NCI-H2029 treated with DMSO at 0.1 percent for 48 hours (cell line): ENCODE measurements at places on chromosomes 3 and 15.
A peak's percentile ranks its signal among the peaks of the same experiment; 100 is the strongest.

GRCh38 chr15:51283026-51283425 lies 55.4 kb downstream of the CYP19A1 start:
- no peak for DNase-seq

GRCh38 chr3:189613122-189613521 lies 18.1 kb upstream of the TP63 start:
- DNase-seq, result no peak

DNA sequence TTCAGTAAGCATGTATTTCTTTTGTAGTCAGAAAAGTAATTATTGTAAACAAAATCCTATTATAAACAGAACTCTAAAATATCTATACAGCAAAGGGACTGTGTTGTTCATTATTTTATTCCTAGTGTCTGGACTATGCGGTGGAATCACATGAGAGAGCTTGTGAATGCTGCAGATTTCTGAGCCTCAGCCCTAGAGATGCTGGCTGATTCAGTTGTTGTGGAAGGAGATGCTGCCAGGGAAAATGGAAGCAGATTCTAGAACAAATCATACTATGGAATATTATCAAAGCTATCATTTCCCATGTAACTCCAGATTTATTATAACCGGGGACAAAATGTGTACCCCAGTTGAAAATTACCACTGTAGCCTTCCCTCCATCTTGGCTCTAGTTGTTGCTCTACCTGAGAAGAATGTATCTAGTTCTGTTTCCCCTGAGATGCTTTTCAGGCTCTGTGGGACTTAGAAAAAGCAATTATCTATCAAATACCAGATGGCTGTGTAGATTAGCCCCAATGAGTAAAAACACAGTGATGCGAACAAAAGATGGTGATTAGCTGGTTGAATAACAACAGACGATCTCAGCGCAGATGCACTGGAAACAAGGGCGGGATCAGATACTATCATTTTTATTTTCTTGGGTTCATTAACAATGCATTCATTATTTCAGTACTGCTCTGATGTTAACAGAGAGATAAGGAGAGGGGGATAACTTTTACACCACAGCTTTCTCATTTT lies 131.3 kb downstream of the TMEM108 start:
- no peak for DNase-seq

GRCh38 chr3:141379250-141379966 lies 11.1 kb downstream of the ZBTB38 start:
- DNase-seq, result no peak

DNA sequence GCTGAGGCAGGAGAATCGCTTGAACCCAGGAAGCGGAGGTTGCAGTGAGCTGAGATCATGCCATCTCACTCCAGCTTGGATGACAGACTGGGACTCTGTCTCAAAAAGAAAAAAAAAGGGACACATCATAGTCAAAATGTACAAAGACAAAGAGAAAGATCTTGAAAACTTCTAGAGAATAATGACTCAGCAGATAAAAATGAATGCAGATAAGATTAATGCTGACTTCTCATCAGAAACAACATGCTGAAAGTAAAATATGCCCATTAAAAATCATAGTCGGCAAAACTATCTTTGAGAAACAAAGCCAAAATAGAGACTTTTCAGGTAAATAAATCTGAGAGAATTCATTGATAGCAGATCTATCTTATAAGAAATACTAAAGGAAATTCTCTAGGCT lies 271.1 kb upstream of the GPR149 start:
- DNase-seq, result no peak

DNA sequence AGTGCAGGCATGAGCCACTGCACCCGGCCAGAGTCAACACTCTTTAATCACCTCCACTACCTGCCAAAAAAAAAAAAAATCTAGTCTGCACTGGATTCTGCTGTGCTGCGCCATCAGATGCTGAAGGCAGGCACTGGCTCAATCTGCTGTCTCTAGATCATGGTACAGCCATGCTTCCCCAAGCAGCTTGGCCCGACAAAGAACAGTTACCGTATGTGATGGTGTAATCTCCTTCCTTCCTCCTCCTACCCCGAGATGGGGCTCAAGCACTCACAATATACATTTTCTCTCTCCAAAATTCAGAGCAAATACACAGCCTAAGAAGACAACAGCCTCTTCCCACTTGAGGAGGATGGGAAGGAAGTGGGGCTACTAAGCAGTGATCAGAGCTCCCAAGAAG lies 45.1 kb downstream of the DAPK2 start:
- no peak for DNase-seq

- DNase-seq, result no peak
Measured at GRCh38 chr3:112973325-112974177, 1.4 kb downstream of the CD200R1 start.

- peak; percentile 78 for DNase-seq
Measured at GRCh38 chr3:17639765-17640164, 102.7 kb downstream of the TBC1D5 start.

DNA sequence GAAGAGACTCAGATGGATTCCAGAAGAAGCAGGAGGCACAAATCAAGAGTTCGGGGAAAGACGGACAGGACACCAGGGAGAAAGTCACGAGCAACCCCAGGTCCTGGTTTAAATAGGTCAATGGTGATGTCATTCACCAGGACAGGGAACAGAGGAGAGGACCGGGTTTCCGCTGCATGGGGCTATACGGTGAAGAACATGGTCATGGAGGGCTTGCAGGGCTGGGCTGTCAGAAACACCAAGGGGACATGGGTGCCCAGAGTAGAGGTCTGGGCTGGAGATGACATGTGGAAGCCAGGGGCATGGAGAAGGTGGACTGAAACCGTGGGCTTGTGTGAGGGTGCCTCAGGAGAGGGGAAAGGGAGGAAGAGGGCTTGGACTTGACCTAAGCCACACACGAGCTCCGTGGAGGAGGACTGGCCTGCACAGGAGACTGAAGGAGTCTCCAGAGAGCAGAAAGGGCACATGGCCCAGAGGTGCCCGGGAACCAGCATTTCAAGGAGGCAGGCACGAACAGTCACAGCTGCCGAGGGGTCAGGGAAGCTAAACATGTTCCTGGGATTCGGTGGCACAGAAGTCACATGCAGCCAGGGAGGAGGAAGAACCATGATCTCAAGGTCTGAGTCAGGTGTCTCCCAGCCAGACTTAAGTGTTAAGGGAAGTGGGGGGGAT lies 54.2 kb upstream of the RPL32 start:
- DNase-seq, result no peak

DNA sequence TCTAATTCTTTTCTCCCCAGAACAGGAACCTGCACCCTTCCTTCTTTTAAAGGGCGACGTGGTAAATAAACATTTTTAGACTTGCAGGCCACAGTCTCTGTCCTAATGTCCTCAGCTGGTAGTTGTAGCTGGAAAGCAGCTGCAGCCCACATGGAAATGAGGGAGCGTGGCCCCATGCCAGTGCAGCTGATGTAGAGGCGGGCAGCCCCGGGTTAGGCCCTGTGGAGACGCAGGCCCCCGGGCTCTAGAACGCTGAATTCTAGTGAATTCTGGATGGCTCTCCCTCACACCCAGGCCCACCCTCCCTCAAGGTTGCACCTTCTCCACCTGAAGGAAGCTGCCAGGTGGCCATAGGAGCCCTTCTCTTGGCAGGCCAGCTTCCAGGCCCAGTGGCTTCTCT lies 52.3 kb downstream of the PGPEP1L start:
- DNase-seq, result no peak

GRCh38 chr15:88021601-88022000 lies 234.9 kb downstream of the NTRK3 start:
- DNase-seq, result no peak

DNA sequence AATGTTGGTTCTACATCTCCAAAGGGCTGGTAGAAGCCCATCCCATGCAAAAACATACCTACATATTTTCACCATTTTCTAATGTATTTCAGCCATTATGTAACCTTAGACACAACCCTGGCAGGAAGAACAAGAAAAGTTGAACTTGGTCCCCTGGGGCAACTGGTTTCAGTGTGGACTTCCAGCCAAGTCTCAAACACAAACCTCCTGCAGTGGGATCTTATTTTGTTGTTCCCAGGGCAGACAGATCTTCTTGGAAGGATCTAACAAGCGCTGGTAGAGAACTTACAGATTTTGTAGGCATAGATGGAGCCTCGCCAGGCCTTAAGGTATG lies 96.3 kb downstream of the ADAMTS17 start:
- DNase-seq, result no peak

GRCh38 chr3:35522450-35522849 lies 116.9 kb upstream of the ARPP21 start:
- DNase-seq, result no peak

- DNase-seq, result no peak
Measured at GRCh38 chr3:150607267-150608065, 4.3 kb downstream of the SELENOT start.

DNA sequence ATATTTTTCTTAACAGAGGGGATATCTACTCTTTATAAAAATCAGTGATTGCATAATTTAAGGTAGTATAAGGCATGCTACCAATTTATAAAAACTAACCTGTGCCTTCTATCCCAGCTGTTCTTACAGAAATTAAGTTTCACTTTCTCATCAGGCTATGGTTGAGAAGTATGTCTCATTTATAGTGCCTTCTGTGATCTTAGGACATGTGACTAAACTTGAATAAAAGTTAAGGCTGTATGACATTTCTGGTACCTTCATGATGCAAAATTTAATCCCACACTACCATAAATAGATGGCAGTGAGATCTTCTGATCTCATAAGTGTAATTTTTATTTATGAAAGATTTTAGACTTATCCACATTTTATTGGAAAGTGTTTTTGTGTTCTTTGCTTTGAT lies 12.6 kb downstream of the TIPARP start:
- DNase-seq, result no peak

DNA sequence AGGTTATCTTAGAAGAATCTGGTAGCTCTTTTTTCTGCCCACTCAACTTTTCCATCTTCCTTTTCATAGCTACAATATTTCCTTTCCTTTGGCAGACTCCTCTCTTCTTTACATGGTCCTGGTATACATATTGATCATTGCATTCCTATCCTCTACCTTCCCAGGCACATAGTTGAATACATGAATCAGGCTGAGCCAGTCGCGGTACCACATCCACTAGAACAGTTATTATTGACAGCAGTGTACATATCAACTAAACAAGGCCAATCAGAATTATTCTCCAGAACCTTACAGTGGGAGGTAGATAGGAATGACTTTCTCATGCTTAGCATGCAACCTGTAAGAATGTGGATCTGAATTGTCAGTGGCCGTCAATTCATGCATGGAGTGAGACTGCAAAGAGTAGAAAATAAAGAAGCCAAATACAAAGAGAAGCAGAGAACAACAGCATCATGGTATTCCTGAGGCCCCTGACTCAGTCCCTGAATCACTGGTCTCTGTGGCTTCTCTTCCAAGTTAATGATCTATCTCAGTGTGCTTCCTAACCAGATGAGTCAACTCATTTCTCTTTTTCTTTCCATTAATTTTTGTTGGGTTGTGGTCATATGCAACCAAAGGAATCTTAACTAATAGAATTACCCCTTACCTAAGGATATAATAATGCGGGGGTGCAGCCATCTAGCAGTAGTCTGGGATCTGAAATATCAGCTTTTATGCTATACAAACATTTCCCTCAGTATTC lies 60.9 kb upstream of the DCBLD2 start:
- no peak for DNase-seq

- DNase-seq, result no peak
Measured at GRCh38 chr15:38671006-38671387, 106.4 kb upstream of the RASGRP1 start.

- no peak for DNase-seq
Measured at GRCh38 chr3:16174389-16174788, at the start of gene GALNT15. Gene GALNT15 (plus strand): TSS chr3:16174680. CDS start chr3:16175152, 472 bp downstream.

- no peak for DNase-seq
Measured at GRCh38 chr15:69934607-69935006, 163.1 kb downstream of the TLE3 start.

DNA sequence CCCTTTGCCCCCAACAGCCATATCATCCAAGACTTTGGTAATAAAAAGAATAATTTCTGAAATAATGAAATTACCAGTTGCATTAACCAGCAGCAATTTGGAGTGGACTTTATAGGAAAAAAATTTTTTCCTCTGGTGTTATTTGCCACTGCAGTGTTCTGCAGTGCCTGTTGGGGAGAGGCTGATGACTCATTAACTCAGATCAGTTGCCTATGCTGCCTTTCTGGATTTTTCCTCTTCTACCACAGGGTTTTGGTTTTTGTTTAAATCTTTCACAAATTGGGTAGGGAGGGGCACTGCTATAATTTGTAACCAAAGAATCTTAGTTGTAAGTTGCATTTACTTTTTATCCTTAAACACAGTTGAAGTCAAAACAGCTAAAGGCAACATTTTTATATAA lies 22.7 kb downstream of the ATP6V1A start:
- DNase-seq, result no peak

- DNase-seq, result peak; percentile 48
Measured at GRCh38 chr3:187012609-187013051, 82.3 kb downstream of the ST6GAL1 start.

DNA sequence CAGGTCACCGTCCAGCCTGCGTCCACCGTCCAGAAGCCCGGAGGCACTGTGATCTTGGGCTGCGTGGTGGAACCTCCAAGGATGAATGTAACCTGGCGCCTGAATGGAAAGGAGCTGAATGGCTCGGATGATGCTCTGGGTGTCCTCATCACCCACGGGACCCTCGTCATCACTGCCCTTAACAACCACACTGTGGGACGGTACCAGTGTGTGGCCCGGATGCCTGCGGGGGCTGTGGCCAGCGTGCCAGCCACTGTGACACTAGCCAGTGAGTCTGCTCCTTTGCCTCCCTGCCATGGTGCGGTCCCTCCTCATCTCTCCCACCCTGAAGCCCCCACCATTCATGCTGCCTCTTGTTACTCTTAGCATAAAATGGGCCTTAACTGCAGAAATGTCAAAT lies 39.2 kb downstream of the BOC start:
- DNase-seq, result no peak

- no peak for DNase-seq
Measured at GRCh38 chr15:49987198-49987785, 131.7 kb downstream of the ATP8B4 start.

- no peak for DNase-seq
Measured at GRCh38 chr3:40875581-40875980, 323.7 kb upstream of the CTNNB1 start.

GRCh38 chr3:16570113-16570512 lies 35.1 kb downstream of the DAZL start:
- peak; percentile 89 for DNase-seq

DNA sequence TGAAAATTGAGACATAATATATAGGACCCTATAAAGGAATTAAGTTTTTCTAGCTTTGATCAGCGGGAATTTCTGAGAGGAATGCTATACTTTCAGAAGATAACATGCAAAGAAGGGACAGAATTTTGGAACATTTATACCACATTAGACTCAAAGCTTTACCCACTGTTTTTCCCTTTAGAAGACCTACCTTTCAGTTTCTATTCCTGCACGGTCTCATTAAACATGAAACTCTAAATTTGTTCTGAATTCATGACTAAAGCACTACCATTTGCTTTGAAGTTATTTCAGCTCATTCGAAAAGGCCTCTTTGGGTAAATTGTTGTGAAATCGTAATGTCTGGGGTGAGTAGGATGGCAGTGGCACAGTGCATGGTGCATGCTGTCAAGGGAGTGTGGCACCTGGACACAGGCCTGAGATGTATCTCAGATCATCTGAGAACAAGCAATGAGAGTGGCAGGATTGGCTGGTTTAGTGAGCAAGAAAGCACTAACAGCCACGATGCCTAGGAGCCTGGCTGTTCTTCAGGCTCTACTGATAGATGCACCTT lies 42.5 kb downstream of the CHCHD4 start:
- DNase-seq, result no peak
